Brain pericyte (primary cell): ENCODE measurements at places on chromosomes 4 and X.

- DNase-seq = no peak
Observed at GRCh38 chr4:176778491-176778890, 14.2 kb downstream of the VEGFC start.

DNA sequence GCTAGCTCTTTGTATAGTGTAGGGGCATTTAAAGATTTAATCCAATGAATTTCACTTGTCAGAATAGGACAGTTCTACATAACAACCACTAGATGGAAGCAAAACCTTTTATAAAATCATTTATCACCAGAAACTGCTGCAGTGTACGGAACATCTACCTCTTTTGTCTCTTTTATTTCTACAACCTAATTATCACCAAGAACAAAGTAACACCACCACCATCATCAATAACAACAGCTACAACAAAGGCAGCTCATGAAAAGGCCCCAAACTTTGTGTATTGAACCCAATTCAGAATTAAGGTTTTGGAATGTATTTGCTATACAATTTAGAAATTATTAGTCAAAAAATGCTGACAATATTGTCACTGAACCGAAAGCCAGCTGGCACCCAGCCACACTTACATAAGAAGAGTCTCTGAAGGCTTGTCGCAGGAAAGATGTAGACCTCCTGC lies 260.9 kb upstream of the RPS6KA3 start:
- DNase-seq = no peak

DNA sequence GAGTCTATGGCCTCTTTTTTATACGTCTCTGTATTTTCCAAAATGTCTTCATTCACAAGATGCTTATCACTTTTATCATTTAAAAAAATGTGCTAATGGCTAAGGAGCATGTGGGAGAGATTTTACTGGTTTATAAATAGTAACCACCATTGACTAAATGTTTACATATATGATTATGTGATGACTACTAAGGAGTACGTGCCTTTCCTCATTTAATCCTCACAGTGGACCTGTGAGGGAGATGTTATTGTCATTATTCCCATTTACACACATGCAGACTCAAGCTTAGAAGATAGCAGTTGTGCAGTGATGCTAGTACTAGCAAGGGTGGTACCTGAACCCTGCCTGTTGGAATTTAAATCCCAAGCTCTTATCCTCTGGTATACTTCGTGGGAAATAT lies 2.4 kb downstream of the SRD5A3 start:
- no peak for DNase-seq

DNA sequence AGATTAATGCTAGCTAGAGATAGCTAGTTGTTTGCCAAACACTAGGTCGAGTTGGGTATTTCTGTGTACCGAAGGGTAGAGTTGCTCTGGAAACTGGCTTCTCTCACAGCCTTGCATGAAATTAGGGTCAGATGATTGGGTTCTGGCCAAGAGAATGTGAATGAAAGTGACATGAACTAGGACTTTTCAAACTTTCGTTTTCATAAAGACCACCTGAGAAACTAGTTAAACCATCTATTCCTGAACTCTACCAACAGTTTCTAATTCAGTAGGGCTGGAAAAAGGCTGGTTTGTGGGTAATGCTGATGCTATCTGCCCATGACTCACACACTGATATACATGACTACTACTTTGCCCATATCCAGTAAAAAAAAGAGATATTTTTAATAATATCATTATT lies 157.6 kb downstream of the GASK1B start:
- no peak for DNase-seq

GRCh38 chr4:65635051-65635821 lies 35.1 kb downstream of the EPHA5 start:
- no peak for DNase-seq

DNA sequence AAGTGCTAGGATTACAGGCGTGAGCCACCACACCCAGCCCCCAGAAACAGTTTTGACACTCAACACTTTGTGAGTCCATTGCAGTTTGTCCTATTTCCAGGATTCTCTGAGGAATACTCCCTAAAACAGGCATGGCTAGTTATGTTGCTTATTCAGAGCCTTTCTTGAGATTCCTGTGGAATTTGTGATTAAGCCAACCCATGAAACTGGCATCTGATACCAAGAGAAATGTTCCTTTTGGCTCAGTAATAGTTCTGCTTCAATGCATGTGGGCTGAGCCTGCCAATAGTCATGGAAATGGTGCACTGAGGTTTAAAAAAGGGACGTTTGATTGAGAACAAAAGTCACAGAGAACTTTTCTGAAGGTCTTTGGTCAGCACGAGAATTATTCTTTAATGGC lies 241.7 kb downstream of the PPP1R2C start:
- DNase-seq = no peak

DNA sequence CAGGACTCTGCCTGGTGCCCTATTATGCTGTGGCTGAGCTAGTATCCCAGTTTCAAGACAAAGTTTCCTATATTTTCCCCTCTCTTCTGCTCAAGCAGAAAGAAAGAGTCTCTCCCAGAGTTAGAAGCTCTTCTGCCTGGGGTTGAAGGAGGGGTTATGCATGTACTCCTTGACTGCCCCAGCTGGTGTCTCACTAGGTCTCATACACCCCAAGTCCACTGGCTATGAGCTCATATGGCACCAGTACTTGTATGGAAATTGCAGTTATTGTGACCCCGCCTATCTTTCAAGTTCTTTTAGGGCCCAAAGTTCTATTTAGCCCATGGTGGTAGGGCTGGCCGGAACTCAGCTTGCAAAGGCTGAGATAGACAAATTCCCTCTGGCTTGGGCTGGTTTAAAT lies 131.8 kb downstream of the NBDY start:
- no peak for DNase-seq

GRCh38 chr4:98556451-98556850 lies 102.0 kb downstream of the TSPAN5 start:
- no peak for DNase-seq

GRCh38 chr4:8617486-8618040 lies 25.0 kb downstream of the CPZ start:
- DNase-seq = no peak

- DNase-seq = no peak
Observed at GRCh38 chr4:147717878-147718277, 14.0 kb upstream of the ARHGAP10 start.

DNA sequence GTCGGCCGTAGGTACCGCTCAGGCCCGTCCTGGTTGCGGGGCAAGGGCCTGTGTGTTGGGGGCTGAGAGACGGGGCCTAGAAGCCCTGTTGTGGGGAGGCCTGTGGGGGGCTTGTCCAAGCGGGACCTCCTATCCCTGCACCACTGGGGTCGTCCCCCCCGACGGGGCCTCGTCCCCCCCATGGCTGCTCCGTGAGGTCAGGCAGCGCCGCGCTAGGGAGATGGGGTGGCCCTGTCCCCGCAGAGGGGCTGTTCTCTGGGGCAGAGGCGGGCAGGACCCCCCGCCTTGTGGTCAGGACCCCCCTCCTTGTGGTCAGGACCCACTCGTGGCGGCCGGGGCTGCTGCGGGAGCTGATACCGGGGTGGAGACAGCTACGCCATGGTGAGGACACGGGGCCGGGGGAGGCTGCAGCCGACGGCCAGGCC lies 12.1 kb upstream of the GTPBP6 start:
- DNase-seq = no peak

GRCh38 chr4:77082886-77083608 lies 7.3 kb upstream of the CCNI start:
- DNase-seq = no peak

GRCh38 chr4:159178979-159179969 lies 76.4 kb downstream of the RAPGEF2 start:
- DNase-seq = no peak

- no peak for DNase-seq
Observed at GRCh38 chr4:181259081-181259709, 984.0 kb upstream of the TENM3 start.

DNA sequence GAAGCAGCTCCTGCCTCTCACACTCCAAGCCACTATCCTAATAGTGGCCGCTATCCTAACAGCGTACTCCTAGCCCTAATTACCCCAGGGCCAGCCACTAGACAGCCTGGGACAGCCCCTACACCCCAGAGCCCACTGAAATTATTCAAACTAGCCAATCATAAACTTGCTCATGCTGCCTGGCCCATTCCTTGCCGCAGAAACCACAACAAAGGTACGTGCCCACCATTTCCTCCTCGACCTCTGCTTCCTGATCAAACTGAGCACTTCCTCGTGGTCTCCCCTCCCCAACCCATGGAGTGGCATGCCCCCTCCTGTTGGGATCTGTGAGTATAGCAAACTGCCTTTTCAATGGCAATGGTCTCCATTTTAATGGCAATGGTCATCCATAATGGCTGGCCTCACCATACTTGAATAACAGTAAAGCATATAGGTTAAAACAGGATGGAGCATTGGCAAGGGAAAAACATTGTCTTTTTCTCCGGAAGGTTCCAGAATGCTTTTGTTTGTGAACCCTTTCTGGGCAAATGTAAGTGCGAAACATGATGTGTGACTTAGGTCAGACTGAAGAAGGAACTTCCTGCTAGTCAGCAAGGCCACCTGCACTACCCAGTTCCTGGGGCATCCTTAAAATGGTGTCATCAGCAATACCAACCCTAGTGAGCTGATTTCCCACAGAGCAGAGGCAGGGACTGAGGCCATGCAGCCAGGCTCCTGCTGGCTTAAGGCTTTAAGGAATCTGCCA lies 107.1 kb upstream of the ATP6AP2 start:
- DNase-seq = no peak
